Posterior cingulate gyrus (tissue), 11 donors: ENCODE measurements at places on chromosomes 7 and 10.

DNA sequence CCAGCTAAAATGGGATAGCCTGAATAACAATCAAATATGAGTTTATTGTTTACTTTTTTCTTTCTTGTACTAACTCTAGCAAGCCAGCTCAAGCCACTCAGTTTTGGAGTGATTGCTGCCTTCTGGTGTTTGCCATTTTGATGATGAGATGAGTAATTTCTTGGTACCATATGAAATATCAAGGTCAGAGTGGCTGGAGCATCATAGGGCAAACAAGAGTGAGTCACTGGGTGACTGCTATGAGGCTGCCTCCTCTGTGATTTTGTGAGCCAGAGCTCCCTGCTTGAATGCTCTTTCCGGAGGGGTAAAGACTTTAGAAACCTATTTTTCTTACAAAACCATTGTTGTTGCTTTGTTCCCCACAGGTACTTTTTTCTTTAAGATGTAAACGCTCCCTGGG is 295.6 kb downstream of the PRKG1 start:
- DNase-seq = no peak

- no peak for DNase-seq
Measured at GRCh38 chr7:5597772-5598171, 174.1 kb upstream of the TNRC18 start.

GRCh38 chr7:24158975-24159374 is 125.0 kb upstream of the NPY start:
- no peak for DNase-seq

GRCh38 chr10:69780077-69780476 is 21.6 kb upstream of the COL13A1 start:
- no peak for DNase-seq

DNA sequence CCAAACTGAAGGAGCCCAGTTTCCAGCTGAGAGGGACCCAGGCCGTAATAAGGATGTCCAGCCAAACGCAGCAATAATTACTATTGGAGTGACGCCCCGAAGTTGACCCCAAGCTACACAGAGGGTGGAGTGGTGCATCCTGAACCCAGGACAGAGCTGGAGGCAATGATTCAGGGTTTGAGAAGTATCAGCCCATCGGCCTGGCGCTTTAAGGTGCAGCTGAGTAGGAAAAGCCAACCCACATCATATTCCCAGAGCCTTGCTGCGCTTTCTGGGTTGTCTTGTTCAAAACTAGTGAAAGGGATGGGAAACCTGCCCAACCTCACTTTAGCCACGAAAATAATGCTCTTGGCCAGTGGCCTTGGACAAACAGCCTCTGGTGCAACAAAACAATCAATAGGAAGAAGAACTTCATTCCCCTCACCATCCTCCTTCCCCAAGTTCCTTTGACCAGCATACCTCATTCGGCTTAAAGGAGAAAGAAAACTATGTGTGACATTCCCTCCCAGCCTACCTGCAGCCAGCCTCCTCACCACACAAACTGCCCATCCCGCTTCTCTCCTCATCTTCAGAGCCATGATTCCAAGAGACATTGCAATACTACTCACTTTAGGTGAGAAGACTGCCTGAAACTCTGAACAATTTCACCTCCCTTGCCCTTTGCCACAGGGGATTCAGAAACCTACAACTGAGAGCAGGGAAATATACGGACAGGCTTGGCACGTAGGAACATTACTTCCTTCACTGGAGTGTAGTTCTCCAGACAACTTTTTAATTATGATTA is 217.2 kb upstream of the MKLN1 start:
- no peak for DNase-seq

DNA sequence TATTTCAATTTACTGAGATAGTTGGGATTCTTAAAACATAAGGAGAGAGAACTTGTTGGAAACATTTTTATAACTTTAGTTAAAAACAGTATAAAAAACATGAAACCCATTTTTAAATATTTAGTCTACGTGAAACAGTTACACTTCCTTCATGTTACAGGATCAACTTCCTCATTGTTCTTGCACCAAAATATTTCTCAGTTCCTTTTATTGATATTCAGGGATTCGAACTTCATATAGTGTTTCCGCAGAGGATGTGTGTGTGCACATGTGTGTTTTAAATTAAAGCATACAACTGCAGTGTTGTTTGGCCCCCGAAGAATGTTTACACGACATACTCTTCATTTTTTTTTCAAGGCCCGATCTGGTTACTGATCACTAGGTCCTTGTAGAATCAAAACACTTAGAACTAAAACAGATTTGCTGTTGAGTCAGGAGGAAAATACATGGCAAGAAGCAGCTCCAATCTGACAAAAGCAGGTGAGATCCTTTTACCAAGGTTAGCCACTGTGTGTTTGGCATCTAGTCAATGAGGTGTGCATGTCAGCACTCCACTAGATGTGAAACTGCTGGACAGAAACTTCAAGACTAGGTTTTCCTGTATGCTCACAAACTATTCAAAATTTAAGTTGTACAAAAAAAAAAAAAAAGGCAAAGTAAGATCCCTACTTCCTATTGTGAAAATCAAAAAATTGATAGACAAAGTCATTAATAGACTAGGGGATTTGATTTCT is 60.4 kb downstream of the INSYN2A start:
- no peak for DNase-seq

DNA sequence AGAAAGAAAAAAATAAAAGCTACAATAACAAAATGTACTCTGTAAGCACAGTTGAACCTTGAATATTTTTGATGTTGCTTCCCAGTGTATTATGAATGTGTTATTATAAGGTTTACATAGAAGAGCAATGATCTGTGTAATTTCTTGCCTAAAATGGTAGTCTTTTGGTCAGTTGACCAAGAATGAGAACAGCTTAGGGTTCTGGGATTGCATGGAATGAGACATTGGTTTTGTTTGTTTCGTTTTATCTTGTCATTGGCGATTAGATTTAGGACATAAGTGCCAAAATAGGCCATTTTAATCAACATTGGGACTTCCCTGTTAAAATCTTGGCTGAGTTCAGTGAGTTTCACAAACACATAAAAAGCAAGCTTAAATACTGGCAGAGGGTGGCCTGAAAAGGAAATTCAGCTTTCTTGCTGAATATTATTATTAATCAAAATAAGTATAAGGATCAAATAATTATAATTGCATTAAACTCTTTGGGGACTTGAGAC is 49.1 kb upstream of the GLCCI1 start:
- no peak for DNase-seq

GRCh38 chr10:50510517-50511473 is 113.0 kb downstream of the SGMS1 start:
- DNase-seq = no peak

- DNase-seq = no peak
Measured at GRCh38 chr10:111944331-111944730, 239.2 kb downstream of the GPAM start.

DNA sequence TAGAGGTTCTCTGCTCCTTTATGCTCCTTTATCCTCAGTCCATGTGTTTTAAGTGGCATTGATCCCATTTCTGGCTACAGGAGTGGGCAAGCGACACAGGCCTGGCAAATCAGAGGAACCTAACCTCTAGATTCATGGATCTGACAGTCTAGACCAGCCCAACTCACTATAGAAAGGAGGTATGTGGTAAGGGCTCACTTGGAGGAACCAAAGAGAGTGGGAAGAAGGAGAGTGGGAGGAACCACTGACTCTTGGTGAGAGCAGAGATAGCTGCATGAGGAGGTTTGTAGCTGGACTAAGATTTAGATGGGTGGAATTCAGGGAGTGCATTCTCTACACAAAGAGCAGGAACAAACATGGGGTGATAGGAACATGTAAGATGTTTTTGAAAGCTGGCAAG is 11.6 kb upstream of the FRAT1 start:
- no peak for DNase-seq

GRCh38 chr7:43943417-43944187 is 17.4 kb downstream of the UBE2D4 start:
- DNase-seq = no peak

DNA sequence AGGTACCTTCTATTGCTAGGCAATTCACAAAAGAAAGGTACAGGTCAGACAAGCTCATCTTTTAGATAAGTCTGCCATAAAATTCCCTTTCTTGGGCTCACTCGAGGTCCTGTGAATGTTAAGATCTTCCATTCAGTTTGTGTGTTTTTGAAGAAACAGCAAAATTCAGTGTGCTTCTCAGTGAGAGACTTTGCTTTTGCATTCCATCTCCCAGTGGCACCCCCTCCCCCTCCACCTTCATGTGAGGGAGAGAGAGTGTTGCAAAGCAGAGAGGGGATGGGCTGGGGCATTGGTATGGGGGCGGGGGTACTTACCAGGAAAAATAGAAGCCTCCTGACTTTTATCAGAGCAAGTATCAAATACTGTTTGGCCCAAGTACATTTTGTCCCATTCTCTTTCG is 3.8 kb upstream of the TECTB start:
- no peak for DNase-seq

DNA sequence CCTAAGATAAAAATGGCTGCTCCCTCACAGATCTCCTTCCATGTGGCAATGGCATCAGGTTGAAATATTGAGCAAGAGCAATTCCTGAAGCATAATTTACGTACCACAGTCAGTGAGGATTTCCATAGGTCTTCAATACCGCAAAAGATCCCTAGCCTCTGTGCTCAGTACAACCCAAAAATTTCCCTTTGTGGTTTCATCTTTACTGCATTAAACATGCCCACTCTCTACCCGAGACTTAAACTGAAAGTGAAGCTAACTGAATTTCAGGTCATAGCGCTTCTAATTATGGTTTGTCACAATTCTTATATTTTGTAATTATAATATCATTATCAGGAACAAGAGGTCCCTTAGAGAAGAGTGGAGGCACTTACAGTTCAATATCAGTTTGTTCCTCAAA is 1071.1 kb downstream of the XPNPEP1 start:
- DNase-seq = no peak

DNA sequence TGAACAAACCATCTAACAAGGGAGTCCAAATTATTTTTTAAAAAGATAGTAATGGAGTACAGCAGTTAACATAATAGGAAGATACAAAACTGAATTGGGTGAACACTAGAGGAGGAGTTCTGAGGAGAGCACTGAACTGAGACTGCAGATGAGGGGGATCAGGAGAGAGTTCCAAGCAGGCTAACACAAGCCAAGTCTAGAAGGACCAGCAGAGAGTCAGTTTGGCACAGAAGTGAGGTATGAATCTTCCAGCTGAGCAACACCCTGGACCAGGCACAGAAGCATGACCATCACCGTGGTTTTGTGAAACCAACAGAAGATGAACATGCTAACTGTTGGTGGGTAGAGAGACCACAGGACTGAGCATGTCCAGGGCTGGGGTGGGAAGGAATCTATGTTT is 30.8 kb upstream of the PLCE1 start:
- no peak for DNase-seq

DNA sequence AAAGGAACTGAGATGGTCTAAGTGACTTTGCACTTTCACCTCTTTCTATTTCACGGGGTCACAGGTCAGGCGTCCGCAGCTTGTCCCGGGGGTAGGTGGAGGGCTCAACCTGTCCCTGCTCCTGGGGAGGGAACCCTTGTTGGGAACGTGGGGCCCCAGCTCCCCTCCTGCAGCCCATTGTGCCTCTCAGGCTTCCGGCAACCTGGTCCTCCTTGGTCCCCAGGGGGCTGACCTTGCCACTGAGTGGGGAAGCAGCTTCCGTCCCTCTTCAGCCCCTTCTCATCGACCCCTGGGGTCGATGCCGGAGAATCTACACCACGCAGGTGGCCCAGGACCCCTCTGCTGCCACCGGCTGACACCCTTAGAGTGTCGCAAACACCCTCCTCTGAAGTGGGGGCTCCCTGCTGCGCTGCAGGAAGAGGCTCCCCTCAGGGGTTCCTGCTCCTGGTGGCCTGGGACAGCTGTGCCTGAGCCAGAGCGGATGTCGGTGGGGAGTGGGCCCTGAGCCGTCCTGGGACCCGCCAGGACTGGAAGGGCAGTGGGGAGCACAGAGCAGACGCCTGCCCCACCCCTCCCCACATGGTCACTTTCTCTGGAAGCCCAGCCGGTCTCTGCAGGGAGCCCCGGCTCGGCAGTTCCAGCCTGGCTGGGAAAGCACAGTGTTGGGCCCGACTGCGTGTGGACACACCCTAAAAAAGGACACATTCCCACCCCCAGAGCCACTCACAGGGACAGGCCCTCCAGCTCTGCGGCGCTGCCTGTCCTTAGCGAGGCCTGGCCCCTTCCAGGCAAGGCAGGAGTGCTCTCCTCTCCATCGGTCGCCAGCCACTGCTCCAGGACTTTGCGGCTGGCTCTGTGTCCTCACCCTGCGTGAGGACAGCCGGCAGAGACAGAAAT is 357.5 kb upstream of the SHH start:
- DNase-seq = no peak

GRCh38 chr7:24115661-24116060 is 168.3 kb upstream of the NPY start:
- no peak for DNase-seq

GRCh38 chr7:43387932-43388331 is 195.0 kb upstream of the STK17A start:
- no peak for DNase-seq

GRCh38 chr7:45679516-45679915 is 105.3 kb downstream of the ADCY1 start:
- no peak for DNase-seq

- no peak for DNase-seq
Measured at GRCh38 chr10:99443500-99443899, 13.1 kb upstream of the GOT1 start.

DNA sequence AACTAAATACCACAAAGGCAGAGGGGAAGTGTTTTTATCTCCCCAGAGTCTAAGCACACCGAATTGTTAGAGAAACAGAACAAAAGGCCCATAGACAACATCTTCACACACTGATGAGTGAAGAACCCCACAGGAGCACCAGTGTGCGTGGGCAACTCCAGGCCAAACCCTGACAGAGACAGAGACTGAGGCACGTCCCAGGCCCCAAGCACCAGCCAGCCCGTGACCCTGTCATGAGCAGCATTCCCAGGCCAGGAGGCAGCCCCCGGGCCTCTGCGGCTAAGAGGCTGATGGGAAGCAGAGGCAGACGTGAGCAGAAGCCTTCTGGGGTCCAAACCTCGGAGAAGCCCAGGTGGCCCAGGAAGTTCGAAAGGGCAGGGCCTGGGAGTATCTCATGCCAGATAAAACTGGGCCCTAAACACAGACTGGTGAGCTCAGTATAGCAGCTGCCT is 184.4 kb downstream of the TCERG1L start:
- no peak for DNase-seq

- DNase-seq = no peak
Measured at GRCh38 chr7:8014399-8014798, 45.8 kb downstream of the GLCCI1 start.

DNA sequence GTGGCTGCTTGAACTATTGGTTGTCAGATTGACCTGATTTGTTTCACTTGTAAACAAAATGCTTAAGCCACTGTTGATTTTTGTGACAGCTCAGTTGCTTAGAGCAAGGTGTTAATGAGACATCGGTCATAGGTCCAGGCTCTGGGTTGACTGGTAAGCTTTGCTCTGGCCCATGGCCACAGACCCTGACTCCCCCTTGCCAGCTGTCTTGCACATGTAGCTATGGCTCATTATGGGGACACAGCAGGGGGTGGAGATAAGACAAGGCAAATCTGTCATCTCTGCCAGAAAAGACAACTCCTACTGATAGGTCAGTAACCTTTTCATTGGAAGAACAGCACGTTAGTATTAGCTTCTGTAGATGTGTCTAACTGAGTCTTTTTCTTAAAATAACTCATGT is 95.3 kb downstream of the KAT6B start:
- no peak for DNase-seq
